RPMI8226 (cell line): ENCODE measurements at places on chromosomes 6 and 20.

DNA sequence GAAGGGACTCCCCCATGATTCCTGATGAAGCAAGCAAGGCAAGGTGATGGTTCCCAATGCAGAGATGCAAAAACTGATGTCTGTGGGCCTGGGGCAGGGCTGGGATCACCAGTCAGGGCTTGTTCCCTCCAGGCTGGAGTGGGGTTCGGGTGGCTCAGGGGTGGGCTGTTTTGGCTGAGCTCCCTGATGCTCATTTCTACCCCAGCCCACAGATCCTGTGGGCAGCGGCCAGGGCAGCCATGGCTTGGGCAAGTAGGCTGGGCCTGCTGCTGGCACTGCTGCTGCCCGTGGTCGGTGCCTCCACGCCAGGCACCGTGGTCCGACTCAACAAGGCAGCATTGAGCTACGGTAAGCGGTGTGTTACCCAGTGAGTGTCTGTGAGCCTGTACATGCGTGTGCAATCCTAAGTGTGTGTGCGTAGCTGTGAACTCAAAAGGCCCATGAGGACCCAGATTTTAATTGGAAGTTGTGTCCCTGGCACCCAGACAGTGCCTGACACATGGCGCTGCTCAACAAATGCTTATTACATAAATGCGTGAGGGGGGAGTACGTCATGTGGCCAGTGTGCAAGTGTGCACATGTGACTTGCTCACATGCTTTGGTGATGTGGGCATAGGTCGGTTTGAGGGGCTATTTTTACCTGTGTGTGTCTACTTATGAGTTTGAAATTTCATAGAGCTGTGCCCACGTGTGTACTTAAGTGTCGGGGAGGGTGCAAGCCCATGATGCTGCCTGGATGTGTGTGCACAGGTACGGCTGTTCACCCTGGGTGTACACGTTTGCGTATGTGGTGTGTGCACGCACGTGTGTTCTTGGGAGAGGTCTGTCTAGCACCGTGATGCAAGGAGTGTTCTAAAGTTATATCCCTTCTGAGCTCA lies 1.1 kb downstream of the BPIFB2 start:
- no peak for DNase-seq

DNA sequence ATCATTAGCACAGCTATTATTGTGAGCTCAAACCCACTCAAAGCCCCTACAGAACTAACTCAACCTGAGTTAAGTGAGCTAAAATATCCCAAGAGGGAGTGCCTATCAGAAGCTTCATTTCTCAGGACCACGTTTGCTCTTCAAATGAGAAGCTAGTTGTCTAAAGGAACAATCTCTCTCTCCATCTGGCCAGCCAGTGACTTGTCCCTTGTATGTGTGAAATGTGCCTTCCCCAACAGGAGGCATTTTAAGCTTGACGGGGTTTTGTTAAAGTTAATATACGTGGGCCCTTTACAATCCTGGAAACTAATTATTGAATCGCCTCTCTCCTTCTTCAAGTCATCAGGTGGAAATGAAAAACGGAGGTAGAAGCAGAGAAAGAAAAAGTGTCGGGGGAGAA lies 62.0 kb downstream of the TRERF1 start:
- no peak for DNase-seq

DNA sequence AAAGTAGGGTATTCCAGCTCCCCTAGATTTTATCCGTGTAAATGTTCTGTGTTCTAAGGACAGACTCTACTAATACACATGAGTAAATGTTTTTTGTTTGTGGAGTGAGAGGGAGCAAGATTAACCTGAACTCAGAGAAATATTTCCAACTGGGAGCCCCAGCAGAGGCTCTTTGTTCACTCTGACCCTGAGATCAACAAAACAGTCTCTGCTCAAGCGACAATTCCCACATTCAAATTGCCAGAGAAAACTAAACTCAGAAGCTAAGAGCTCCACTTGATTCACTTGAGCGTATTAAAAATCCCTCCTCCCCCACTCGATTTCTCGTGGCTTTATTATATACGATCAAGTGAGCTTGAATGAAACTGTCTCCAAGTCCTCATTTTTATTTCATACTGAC lies 413.9 kb upstream of the JARID2 start:
- DNase-seq, result no peak

- peak; percentile 12 for DNase-seq
These were observed 52.9 kb upstream of the UFL1 start for GRCh38 chr6:96468681-96469224.

GRCh38 chr20:44596876-44597275 lies 14.5 kb downstream of the PKIG start:
- no peak for DNase-seq

DNA sequence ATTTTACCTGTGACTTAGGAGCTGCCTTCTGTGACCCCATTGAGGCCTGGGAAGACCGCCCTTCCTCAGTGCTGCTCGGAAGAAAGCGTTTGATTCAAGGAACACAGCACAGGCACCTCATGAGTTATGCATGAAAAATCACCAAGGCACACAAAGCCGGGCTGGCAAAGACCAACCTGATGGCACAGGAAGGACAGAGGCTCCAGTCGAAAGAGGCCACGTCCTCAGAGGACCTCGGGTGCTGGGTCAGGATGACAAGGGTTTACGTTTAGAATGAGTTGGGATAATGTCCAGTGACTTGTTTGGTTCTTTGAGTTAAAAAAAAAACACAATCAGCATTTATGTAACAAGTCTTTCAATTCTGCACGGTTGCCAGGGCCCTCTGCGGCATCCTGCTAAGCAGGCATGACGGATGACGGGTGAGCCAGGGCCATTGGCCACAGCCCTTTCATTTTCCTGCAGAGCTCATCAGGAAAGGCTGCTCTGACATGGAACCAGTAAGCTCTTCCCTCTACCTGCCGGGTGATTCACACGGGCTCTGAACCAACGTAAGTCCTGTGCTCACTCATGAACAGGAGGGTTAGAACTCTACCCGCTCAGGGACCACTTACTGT lies 112.8 kb downstream of the DACT2 start:
- DNase-seq, result no peak

- peak; percentile 18 for DNase-seq
These were observed 1.3 kb downstream of the RNF146 start for GRCh38 chr6:127267646-127268625.

DNA sequence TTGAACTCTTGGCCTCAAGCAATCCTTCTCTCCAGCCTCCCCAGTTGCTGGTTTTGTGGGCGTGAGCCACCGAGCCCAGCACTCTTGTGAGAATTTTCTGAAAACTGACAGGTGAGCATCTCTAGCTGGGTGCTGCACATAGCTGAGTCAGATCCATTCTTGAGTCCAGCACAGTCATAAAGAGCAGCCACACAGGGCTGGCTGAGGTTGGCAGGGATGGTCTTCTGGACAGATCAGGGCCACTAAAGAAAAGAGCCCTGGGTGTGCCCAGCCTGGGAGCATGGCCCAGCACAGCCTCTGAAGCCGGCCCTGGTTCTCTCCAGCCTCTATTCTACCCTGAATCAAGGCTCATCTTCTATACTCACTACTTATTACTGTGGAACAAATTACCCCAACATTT lies 11.5 kb downstream of the DLGAP4 start:
- no peak for DNase-seq

GRCh38 chr6:53524455-53524815 lies 20.5 kb downstream of the GCLC start:
- DNase-seq, result no peak

DNA sequence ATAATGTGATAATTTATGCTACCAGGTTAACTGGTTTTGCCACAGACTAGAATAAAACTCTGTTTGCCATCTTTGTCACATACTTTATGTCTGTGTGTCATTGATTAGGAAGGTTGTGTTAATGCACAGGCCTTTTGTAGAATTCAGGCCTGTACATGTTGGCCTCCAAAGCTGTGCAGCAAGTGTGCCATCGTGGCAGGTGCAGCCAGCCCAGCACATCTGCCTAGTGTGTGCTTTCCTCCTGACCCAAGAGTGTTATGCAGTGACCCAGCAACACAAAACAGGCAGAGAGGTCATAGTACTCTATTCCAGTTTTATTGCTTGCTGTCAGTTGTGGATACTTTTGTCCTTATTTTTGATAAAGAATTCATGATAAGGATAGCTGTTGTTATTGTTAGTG lies 3.7 kb downstream of the MAP3K4 start:
- DNase-seq, result no peak

- DNase-seq, result no peak
These were observed 487.5 kb downstream of the EPM2A start for GRCh38 chr6:145247692-145248419.

GRCh38 chr6:80223743-80224212 lies 117.3 kb downstream of the BCKDHB start:
- no peak for DNase-seq

GRCh38 chr6:22049002-22049401 lies 247.8 kb downstream of the PRL start:
- no peak for DNase-seq

DNA sequence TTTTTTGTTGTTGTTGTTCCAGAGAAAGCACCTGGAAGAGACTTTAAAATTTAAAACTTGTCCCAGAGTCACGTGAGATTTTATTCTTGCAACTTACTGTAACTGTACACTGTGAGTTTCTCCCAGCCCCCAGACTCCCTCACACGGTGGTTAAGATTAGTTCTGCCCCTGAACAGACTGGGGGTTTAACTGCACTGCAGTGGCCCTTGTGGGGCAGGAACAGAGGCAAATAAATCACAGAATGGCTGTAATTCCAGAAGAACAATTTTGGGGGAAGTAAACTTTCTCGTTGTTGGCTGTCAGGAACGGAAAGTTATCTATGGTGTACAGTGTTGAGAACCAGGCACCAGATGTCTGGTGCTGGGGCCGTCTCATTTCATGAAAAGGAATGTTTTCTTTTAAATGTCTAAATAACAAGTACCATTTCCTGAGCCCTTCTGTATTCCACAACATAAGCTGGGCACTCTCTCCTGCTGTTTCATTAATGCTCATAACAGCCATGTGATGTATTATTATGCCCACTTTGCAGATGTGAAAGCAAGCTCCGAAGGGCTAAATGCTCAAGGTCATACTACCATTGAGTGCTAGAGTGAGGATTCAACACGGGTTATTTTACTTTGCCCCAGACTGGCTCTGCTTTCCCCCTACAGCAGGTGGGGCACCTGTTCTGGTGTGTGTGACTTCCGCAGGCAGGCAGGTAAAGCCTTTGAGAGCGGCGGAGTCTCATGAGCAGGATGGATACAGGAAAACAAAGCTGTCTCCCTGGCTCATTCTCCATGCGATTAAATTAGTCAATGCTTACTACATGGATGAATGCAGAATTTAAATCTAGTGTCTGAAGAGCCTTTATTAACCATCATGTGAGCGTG lies 30.5 kb downstream of the CNKSR3 start:
- peak; percentile 26 for DNase-seq

DNA sequence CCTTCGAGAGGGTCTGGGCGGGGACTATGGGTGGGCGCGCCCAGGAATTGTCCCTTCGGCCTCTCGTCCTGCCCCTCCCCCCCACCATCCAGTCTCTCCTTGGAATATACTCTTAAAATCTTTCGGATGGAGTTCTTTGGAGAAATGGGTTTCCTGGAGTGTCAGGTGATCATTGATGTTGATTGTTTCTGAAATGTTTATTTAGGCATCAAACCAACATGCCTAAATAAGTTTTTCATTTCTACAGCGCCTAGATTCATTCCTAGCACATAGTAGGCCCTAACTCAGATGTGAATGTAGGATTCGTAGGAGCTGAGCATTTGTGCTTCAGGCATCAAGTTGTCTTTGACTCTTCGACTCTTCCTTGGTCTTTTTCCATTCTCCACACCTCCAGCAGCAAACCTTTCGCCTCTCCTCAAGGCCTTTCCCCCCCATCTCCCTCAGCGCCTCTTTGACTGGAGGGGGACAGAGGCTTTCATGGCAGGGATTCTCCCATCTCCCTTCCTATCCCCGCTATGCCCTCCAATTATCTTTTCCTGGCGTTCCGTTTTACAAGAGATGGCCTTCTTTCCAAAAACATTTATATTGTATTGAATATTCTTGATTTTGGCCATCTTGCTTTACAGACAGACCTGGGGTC lies 610 bp downstream of the CASP8AP2 start:
- DNase-seq, result no peak

GRCh38 chr6:89066940-89067646 lies 13.5 kb upstream of the PNRC1 start:
- DNase-seq, result no peak

DNA sequence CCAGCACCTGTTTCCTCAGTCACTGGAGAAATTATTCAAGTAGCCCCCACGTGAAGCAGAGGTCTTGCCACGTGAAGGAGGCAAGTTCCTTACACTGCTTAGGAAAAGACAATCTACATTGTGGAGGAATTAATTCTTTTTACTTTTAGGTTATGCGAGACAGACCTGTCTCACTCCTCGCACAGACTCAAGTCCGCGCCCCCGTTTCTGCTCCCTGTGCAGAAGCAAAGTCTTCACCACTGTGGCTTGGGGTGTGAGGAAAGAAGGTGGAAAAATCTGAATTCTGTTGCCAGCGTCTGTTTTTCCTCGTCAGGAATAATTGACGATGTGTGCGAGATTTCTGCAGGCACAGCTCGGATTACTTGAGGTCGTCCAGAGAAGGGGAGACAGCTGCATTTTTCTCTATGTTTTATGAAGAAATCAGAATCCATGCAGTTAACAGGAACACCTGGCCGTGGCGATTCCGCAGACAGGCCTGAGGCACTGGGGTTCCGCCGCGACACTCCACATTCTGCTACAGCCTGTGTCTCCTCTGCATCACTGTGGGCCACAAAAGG lies 185.1 kb downstream of the SMOC2 start:
- DNase-seq, result no peak

DNA sequence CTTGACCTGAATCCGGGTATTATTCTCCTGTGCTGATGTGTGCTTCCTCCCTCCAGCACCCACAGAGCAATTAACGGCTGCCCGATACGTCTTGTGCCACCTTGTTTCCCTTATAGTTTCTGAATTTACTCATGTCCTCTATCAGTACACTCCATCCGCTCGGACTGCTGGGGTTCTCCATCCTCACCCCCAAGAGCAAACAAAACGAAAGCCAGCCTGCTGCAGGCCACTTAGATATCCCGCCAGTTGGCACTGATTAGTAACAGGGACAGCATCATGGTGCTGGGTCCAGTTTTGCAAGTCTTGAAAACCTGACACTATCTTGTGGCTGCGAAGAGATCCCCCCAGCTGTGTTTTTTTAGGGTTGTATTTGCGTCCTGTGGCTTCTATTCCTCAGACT lies 71.8 kb downstream of the SSR1 start:
- DNase-seq, result no peak

GRCh38 chr6:41966214-41966920 lies 24.8 kb upstream of the CCND3 start:
- DNase-seq, result no peak

DNA sequence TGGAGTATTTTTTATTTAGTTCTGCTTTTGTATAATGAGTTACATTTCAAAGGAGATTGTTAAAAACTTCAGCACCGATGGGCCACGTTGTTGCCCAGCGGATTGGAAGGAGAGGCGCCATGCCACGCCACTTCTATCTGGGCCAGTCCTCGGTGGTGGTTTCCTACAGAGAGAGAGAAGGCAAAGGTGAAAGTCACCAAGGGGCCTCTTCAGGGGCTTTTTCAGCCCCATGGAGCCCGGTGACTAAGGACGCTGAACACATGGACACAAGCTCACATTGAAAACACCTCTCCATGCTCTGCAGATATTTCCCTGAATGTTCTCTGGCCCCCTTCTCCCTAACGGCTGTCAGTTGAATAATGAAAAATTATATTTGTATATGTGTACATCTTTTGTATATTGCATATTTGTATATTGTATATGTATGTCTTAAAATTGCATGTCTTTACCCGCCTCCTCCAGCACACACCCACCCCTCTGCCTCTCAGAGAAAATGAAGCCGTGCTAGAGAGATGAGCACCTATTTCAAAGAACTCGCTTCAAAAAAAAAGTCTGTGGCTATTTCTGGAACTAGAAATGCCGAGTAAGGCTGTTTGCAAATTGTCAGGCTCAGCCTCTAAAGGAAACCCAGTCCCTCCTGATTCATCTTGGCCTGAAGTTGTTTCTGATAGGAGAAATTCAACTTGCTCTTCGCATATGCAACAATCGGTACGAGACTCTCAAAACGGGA lies 91.9 kb upstream of the CDH4 start:
- DNase-seq, result peak; percentile 69

GRCh38 chr6:47075168-47075567 lies 33.0 kb upstream of the ADGRF1 start:
- DNase-seq, result no peak
